Activated T-helper 1 cell treated with anti-CD3 and anti-CD28 coated beads, Interleukin-12 subunit alpha, Interleukin-12 subunit beta, Interleukin-2, Interleukin-4 antibody, amounts not matched to agents 30 ng/mL and 10 ng/mL and 1 ng/mL, durations not matched to agents 14 hours and 24 hours and 36 hours (primary cell): ENCODE measurements at places on chromosomes 1 and 21. TPM values are rescaled to one million over a fixed set of nuclear protein-coding genes. Genes with fewer than 3 reads are reported as not detected.

Gene OR2T33
- total RNA-seq: not detected in 2 replicates

GRCh38 chr1:12016182-12016581 lies 3.1 kb upstream of the MIIP start:
- no peak for DNase-seq

DNA sequence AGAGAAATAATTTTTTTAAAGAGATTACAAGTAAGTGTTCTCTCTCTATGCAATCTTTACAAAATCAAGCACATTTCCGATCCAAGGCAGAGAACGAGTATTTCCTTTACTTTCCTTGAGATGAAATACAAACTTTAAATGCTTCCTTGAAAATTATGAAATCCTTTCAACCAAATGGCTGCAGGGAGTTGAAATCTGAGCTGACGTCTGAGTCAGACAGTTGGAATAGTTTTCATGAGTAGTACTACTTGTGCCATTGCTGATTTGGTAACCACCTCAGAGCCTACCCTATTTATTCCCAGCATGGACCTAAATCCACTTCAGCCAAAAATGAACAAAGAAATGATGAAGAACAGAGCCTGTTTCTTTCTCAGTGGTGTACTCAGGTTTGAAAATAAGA lies 183.6 kb downstream of the GIPC2 start:
- no peak for DNase-seq

DNA sequence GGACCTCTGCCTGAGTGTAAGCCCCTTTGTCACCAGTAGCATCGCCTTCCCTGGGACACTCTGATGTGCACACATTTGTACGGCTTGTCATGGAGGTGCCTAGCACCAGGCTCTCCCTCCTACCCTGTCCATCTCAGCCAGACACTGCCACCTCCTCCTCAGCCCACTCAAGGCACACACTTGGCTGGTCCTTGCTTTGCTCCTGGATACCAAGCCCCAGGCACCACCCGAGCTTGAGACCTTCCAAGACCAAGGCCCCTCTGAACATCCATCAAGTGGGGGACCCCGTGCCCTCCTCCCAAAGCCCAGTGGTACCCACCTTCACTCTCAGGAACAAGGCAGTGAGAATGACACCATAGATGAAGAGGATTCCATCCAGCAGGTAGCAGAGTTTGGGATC lies 78.0 kb downstream of the CD247 start:
- no peak for DNase-seq

DNA sequence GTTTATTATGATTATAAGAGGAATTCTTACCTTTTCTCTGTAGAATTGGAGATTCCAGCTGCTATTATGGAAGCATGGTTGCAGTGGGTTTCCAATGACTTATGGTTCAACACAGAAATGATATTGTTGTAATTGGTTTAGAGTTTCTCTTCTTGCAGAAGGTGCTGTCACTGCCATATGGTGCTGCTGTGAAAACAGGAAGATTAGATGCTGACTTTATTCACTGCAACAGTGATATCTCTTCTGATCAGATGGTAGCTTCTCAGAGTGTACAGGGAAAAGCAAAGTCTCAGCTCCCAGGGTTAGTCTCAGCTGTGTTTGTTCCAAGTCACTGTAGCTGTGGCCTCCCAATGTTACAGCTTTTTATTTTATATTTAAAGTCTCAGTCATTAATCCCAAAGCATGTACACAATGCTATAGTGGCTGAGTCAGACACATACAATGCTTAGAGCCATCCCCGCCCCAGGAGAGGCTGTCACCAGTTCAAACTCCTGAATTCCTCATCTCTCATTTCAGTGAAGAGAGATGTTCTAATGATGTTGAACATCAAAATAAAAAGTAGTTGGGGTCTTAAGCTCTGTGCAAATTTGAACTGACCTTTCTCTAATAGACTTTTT lies 42.7 kb upstream of the RGS2 start:
- no peak for DNase-seq

DNA sequence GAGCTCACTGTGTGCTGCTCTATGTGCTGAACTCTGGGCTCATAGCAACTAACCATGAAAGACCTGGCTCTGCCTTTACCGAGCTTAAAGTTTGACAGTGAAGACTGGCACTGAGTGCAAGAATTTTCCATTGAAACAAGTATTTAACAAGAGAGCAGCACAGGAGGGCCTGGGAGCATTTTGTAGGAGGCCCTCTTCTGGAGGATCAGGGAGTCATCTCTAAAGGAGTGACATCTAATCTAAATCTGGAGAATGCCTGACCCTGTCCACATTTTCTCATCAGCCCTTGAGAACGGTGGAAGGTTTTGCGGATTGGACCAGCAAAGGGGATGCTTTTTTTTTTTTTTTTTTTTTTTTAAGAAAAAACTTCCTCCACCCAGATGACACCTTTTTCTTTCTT lies 150.8 kb downstream of the ROR1 start:
- no peak for DNase-seq

DNA sequence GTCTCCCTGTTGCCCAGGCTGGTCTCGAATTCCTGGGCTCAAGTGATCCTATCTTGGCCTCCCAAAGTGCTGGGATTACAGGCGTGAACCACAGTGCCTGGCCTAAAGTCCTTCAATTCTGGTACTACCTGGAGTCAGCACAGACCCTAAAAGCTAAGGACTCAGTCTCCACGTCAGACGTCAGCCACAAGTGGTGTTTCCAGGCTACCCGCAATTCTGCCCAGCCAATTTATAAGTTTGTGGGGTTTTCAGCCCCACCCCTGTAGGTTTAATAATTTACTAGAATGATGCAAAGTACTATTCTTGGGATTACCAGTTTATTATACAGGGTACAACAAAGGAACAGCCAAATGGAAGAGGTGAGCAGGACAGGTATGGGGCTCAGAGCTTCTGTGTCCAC lies 10.6 kb upstream of the DIP2A start:
- no peak for DNase-seq
